Body of pancreas (tissue), 4 donors: ENCODE measurements at places on chromosomes 6 and 20. TPM values are rescaled to one million over a fixed set of nuclear protein-coding genes. Genes with fewer than 3 reads are reported as not detected.

DNA sequence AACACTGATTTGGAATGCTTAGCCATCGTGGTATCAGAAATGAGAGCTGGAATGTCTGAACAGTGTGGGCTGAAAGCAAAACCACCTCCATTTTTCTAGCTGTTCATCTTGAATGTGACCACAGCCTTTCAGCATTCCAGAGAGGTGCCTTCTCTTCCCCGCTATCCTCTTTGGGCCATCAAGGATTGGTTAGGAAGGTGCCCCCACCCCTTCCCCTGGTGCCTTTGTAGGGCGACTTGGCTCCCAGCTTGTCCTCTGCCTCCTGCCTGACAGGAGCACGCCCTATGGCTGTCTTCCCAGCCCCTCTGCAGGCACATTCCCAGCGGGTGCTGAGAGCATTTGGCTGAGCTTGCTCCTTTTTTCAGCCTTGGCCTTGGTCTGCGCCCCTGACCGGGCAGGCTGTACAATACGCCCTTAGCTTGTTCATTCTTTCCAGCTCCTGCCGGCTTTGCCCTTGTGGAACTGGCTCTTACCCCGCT, 97.5 kb downstream of the ARMC2 start:
- DNase-seq, result peak; percentile 64

DNA sequence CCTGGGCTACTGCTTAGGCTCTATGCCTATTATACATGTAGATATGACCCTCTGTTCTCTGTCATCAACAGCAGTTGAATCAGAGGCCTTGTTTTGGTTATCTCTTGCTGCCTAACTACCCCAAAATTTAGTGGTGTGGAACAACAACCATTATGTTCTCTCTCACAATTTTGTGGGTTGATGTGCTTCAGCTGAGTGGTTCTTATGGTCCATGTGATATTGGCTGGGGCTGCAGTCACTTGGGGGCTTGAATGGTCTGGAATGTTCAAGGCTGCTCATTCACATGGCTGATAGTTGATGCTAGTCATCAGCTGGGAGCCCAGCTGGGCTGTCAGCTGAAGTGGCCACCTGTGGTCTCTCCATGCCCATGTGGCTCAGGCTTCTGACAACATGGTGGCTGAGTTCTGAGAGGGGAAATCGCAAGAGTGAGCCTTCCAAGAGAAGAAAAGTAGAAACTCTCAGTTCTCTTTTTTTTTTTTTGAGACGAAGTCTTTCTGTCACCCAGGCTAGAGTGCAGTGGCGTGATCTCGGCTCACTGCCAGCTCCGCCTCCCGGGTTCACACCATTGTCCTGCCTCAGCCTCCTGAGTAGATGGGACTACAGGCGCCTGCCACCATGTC, 47.8 kb downstream of the SHLD1 start:
- DNase-seq, result no peak

CDH26 gene
- total RNA-seq, result 0.33 TPM

FAM184A gene
- total RNA-seq, result 9.9 TPM

GRCh38 chr6:33323623-33323948, 6.0 kb upstream of the ZBTB22 start:
- DNase-seq, result no peak

OTOR gene
- total RNA-seq, result not detected

DEFB124 gene
- total RNA-seq, result not detected

- DNase-seq, result no peak
Measured at GRCh38 chr20:39188266-39188765, 226.2 kb downstream of the DHX35 start.

ECT2L gene
- not detected for total RNA-seq

DNA sequence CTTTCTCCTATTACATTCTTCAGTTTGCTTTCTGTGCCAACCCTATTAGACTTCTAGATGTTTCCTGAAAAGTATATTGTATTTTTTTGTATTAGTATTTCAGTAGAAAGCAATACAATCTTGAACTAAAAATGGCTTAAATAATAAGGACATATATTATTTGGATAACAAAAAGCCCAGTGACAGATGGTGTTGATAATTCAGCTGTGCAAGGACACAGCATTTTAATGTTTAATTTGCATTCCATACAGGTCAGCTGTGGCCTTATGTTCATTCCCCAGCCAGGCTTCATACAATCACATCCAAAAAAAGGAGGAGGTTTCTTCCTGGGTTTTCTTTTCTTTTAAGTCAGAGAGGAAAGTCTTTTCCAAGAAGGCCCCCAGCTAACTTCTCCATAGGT, 236.9 kb downstream of the CD109 start:
- DNase-seq, result no peak

DNA sequence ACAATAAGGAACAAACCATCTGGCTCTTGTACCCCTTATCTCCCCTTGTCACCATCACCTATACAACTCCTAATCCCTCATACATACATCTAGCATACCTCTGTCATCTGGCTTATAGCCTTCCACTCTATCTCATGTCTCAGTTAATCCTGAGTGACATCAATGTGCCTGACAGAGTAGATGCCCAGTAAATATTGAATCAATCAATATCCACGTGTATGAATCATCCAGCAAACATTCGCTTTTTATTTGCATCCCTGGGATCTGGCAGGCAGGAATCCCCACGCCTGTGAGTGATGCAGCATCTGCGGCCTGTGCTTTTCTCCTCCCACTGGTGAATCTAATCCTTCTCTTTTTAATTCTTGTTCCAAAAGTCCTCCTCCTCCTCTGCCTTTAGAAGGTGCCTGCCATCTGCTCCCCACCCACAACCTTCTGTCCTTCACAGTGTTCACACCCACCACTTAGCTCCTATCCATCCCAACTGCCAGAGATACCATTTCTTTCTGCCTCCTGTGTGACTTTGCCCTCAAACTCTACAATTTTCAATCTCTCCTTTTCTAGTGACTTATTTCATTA, 37.6 kb downstream of the ZNF391 start:
- no peak for DNase-seq

PRPH2 gene
- 1.0 TPM for total RNA-seq

DNA sequence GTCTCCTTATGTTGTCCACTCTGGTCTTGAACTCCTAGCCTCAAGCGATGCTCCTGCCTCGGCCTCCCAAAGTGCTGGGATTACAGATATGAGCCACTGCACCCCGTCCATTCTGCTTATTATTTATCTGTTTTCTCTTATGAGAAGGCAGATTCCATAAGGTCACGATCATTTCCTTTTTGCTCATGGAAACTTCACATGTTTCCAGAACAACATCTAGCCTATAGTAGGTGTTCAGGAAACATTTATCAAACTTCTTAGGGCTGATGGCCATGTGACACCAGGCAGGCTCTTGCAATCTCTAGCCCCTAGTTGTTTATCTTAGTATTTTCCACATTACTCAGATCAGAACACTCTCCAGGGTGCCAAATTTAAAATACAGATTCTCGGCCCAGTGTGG, 61.2 kb downstream of the ZFP64 start:
- no peak for DNase-seq

DNA sequence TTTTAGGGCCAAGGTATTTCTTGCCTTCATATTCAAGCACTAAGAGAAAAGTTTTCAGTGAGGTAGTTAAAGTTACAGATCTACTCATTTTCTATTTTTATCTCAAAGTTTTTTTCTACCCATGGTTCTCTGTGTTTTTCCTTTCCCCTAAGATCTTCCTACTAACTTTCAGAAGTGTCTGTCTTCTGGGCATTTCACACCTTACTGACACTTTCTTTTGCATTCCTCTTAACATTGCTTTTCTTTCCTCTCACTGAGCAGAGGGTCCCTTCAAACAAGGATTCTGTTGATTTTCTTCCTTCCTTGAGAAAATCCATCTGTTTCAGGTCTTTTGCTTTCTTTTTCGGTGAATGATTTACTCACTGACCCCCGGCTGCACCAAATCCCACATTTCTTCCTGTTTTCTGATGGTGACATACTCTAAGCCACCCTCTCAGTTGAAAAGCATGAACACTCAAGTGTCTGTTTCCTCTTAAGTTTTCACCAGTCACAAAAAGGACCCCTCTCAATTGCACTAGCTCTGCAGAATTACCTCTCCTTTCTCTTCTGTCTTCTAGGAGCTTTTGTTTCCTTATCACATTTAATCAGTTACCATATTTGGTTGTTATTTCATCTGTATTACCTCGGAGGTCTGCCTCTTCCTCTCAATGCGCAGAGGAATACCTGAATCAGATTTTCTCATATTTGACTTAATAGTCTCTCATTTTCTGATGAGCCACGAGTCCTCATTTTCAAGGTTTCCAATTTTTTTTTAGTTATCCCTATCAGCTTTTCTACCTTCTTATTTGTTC, 73.5 kb upstream of the RNF217 start:
- DNase-seq, result no peak

DNA sequence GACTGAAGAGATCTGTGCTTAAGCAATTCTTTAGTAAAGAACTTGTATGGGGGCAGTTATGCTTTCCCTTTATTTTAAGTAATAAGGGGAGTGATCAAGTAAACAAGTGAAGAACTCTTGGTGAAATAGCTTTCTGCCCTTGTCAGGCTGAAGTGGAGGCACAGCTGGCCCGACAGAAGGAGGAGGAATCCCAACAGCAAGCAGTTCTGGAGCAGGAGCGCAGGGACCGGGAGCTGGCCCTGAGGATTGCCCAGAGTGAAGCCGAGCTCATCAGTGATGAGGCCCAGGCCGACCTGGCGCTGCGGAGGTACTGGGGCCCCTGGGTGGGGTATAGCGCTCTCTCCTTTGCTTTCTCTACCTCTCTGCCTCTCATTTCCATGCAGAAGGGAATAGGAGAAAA, 143.3 kb downstream of the MYO6 start:
- DNase-seq, result no peak

GRCh38 chr6:100846276-100846675, 34.9 kb downstream of the ASCC3 start:
- DNase-seq, result no peak
